ENCODE measurements at places on chromosomes 11 and 22.

DNA sequence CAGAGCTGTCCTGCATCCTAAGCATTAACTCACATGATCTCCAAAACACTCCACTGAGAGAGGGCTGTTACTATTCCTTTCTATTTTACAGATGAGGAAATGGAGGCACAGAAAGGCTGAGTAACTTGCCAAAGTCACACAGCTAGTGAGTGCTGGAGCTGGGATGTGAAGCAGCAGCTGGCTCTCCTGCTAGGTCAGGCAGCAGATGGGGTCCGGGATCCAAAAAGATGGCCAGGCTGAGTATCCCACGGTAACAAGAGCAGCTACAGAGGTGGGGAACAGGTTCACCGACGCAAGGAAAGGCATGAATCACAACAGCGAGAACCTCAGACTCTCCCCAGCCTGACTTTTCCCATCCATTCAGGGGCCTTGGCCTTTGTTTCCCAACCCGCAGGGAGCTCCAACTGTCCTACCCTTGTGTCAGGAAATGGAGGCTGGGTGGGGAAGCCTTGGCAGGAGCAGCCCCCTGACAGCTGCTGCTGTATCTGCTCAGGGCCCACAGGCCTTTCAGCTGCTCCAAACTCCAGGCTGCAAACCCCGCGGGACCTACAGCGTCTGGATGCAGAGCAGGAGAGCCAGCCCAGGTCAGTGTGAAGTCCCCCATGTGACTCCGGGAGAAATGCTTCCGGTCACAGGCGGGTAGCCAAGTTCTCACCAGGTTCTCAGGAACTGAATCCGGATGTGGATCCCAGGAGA lies 29.5 kb downstream of the DKK3 start:
- no peak for DNase-seq

GRCh38 chr22:38017272-38017920 lies 33.0 kb upstream of the SOX10 start:
- no peak for DNase-seq

DNA sequence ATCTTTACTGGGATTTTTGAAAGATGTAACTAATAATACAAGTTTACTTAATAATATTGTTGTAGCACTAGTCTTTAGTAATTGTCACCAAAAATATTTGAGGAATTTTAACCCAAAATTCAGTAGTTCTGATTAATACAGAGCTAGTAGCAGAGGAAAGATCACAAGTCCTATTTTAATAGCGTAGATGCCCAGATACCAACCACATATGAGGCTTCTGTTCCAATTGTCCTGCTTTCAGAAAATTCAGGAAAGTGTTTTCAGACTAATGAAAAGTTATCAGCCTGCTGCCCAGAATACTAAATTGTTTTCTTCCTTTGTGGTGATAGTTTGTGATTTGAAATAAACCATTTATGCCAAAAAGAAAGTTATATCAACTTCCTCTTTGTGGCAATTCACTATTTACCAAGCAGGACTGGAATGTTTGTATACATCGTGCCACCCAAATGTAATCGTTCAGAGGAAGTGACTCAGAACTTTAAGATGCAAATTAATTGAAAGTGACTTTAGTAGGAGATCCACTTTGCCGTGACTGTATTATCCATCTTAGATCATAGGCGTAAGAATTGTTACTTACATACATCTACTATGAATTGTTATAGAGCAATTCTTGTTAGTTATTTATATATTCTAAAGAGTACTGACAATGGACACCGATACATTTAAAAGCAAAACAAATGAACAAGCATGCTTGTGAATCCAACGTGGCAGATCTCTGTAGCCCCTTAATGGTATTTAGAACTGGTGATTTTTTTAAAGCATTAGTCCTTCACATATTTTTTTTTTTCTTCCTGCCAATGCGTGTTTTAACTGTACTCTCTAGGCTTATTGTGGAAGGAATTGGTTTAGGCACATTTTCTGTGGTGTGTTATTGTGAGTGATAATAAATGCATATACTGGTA lies 231.0 kb downstream of the DDX10 start:
- DNase-seq = no peak

DNA sequence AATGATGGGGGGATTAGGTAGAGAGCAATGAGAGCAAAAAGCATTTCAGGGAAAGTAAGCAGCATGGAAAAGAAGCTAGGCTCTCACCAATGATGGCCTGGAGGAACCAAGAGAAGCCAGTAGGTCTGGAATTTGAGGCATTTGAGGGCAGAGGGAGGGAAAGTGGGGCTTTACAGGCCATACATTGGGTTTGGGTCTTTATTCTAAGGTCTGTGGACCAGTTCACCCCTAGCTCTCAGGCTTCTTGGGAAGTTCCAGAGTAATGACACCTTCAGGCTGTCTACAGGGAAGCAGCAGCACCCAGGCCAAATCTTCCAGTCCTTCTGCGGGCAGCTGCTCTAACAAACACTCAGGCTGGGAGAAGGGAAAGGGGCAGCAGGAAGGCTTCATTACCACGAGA lies 29.4 kb downstream of the ARFGAP2 start:
- DNase-seq = no peak

DNA sequence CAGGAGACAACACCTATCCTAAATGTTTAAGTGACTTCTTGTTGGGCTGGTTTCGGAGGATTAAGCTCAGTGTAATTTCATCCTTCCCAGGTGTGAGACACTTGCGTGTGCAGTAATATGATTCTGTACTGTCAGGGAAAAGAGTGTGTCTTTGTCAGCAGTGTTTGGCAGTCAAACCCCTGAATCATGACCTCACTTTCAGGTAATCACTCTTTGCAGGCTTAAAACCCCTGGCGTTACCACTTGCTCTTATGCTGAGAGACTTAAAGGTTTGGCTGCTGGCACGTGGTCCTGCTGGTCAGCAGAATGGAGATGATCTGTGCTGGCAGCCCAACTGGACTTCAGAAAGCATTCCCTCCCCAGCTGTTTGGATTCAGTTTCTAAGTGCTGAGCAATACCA lies 56.1 kb downstream of the APIP start:
- no peak for DNase-seq

GRCh38 chr11:199004-199581 lies 6.2 kb downstream of the SCGB1C1 start:
- DNase-seq = no peak

DNA sequence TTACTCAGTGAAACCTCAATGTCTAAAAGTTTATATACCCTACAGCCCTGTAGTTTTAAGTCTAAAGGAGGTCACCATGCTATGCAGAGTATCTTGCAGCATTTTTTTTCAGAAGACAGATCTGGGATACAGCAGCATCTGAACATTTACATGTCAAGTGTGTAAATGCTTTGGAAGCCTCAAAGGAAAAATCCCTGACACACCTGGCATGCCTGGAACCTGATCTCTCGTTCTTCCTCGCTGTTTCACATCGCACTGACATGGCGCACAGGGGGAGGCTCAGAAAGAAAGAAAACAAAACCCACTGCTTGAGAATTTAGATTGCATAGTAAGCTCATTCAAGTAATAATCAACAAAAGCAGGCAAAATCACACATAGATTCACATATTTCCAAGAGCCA lies 31.0 kb downstream of the PAX6 start:
- DNase-seq = no peak

DNA sequence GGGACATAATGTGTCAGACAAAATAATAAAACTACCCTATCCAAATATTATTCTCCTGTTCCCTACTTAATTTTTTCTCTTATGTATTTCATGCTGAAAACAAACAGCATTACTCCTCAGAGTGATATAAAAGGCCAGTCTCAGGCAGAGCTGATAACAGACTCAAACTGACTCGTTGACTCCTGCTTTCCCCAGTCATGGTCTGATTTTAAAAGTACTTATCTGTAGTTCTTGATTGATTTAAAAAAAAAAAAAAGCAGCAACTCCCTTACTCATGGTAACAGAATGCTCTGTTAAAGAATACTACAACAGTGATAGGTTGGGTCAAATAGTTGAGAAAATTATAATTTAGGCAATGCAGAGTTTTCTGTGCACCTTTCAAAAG lies 90.3 kb upstream of the BARX2 start:
- no peak for DNase-seq

- DNase-seq = no peak
Measured at GRCh38 chr22:48937032-48937639, 890.5 kb downstream of the BRD1 start.

DNA sequence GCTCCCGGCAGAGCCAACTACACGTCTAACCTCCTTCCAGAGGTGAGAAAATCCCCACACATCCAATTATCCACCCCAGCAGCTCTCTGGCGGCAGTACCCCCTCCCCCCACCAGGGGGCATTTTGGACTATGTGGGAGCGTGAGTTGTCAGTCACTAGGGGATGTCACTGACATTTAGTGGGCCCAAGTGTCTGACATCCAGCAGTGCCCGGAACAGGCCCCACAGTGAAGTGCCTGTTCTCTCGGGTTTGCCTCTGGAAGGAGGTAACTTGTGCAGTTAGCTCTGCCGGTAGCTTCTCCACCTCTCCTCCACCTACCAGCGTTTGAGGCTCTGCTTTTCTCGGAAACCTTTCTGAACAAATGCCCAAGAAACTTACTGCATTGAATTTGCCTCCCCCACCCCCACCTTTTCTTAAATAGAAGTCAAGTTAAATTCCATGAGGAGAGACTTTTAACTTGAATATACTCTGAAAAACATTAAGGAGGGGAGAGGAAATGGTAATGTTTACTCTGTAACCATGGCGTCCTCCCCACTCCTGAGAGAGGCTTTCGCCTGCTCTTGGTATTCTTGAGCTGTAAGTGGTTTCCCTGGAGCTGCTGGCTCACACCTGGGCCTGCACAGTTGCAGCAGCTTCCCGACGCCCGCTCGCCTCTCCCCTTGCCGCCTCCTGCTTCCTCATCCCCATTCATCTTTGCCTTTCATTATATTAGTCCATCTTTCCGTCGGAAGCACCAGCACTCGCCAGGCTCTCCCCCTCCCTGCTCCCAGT lies 112.8 kb downstream of the WNT7B start:
- peak; percentile 75 for DNase-seq

- DNase-seq = no peak
Measured at GRCh38 chr11:35426351-35426750, 7.0 kb upstream of the SLC1A2 start.

GRCh38 chr22:37492428-37493344 lies 6.5 kb upstream of the MFNG start:
- DNase-seq = peak; percentile 54

All from activated naive CD4-positive, alpha-beta T cell treated with Interleukin-2 at 50 U/mL for 16 hours (primary cell).